ENCODE measurements at places on chromosomes 5 and 9. TPM values are rescaled to one million over a fixed set of nuclear protein-coding genes. Genes with fewer than 3 reads are reported as not detected.

The F2RL2 gene
- polyA plus RNA-seq, result 0.77 TPM

The ZDHHC11B gene
- 8.7 TPM for polyA plus RNA-seq

The IL13 gene
- polyA plus RNA-seq, result 0.12 TPM

The DCTN3 gene
- 98.7 TPM for polyA plus RNA-seq

The SERF1B gene
- polyA plus RNA-seq, result 92.7 TPM

The GAPT gene
- polyA plus RNA-seq, result 0.49 TPM

The TMEFF1 gene
- 8.5 TPM for polyA plus RNA-seq

The S100Z gene
- polyA plus RNA-seq, result not detected

The PCDHA4 gene
- polyA plus RNA-seq, result 0.81 TPM

The ESM1 gene
- 6.0 TPM for polyA plus RNA-seq

The FLT4 gene
- polyA plus RNA-seq, result 33.7 TPM

The GABRP gene
- polyA plus RNA-seq, result 2.4 TPM

GRCh38 chr5:69271376-69271775 is 36.7 kb downstream of the CDK7 start:
- no peak for DNase-seq

DNA sequence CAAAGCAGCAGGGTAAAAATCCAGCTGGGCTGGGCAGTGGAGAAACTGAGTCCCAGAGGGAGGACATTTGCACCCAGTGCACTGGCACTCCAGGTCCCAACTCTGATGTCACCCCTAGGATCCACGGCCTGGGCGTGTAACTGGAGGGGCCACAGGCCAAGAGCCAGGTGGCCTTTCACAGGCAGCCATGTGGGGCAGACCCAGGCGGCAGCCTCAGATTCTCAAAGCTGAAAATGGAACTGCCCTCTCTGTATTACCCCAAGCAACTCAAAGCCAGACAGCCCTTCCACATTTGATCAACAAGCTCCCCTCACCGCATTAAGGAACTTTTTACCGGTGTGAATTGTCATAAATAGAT is 46.7 kb downstream of the RASGEF1C start:
- DNase-seq, result no peak

DNA sequence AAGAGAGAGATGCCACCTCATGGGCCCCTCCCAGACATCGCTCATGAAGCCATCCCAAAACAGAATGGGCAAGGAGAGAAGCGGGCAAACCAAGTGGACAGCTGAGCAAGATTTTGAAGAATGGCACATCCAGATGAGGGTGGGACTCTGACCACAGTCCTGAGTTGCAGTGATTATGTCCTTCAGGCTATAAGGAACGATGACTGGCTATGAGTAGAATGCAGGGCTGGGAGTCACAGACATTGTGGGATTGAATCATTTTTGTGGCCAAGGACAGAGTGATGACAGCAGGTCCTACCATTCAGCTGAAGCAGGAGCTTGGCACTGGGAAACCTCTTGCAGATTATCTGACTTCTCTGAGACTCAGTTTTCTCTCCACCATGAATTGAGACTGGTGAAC is 245.7 kb upstream of the SLC30A5 start:
- no peak for DNase-seq

GRCh38 chr5:65803699-65804391 is 81.8 kb downstream of the NLN start:
- DNase-seq, result no peak

DNA sequence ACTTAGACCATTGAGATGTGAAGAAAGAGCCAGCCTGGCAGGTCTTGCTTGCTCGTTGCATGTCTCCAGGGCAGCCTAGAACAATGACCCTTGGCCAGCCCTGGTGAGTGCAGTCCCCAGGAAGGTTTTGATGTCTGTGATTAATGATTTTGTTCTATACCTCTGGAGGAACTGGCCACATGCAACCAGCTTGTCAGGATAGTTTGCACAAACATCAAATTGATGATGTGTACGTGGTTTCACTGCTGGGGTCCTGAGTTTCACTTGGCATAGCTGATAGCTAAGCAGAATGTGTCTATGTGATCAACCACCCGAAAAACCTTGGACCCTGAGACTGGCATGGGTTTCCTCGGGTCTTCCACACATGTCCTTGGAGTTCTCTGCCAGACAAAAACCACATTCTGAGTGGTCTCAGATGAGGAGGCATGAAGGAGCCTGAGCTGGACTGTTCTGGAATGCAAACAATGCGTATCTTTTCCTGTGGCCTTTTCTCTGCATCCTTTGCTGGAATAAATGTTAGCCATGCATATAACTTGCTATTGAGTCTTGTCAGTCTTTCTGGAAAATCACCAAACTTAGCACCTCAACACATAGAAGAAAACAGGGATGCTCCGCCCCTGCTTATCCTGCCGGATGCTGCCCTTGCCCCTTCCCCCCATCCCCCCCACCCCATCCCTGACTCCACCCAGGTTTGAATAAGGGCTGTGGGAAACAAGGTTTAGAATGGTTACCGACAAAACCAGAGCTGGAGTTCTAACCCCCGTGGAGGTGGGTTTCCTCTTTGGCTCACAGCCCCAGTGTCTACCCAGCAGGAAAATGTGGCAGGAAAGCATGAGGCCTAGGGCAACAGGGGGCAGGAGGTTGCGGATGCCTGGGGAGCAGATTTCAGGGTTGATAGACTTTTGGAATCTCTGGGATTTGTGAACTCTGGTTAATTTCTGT is 50.1 kb upstream of the ANKRD33B start:
- no peak for DNase-seq

- no peak for DNase-seq
Measured at GRCh38 chr5:79962575-79963222, 28.4 kb downstream of the MTX3 start.

GRCh38 chr9:105658351-105658750 is 3.9 kb upstream of the TAL2 start:
- no peak for DNase-seq

- no peak for DNase-seq
Measured at GRCh38 chr5:161372682-161373344, 173.7 kb downstream of the GABRB2 start.

DNA sequence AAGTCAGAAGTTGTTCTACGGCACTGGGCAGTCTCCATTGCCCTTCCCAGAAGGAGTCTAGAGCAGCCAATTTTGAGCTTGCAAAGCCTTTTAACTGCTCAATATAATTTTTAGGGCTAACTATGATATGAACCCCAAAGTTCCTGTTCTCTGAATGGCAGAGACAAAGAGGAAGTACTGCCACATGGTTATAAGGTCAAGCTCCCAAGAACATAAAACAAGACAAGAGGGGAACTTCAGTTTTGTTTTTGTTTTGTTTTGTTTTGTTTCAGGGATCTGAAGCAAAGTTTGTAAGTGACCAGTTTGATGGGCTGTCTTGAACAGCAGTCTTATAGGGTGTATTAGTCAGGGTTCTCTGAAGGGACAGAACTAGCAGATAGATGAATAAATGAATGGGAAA is 11.9 kb upstream of the SMC2 start:
- no peak for DNase-seq

DNA sequence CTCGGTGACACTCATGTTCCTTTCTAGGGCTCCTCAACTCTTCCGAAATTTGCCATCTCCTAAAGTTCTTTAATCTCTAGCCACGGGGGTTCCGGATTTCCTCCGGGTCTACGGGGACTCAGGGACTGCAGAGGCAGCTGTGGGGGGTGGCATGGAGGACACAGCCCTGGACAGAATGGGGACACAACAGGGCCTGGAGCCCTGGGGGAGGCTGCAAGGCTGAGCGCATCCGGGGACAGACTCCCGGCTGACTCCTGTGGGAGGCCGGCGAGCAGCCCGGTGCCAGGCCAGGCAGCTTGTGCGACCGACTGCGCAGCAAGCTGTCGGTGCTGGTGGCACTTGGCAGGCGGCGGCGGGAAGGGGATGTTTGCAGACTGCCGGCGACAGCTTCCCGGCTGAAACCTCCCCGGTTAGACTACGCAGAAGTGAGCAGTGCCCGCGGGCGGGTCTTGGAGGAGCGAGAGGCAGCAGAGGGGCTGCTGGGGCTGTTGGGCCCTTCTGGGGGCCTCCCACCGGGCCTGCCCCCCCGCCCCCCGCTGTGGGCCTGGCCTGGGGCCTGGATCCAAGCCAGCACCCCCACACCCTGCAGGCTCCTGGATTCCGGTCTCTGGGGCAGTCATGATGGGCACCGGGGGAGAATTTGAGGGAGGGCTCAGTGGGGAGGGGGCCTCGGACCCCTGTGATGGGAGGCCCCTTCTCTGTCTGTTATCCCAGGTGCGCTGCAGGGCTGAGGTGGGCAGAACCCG is 28.7 kb upstream of the UBAC1 start:
- DNase-seq, result no peak

GRCh38 chr5:55232985-55233928 is at the start of gene CCNO:
Gene CCNO, minus strand, starts transcription at chr5:55233608. Its CDS starts 85 bp downstream, at chr5:55233523.
- DNase-seq, result no peak

GRCh38 chr5:118597543-118597942 is 390.8 kb downstream of the DTWD2 start:
- DNase-seq, result no peak

- no peak for DNase-seq
Measured at GRCh38 chr9:92001244-92001643, 51.2 kb upstream of the ROR2 start.

DNA sequence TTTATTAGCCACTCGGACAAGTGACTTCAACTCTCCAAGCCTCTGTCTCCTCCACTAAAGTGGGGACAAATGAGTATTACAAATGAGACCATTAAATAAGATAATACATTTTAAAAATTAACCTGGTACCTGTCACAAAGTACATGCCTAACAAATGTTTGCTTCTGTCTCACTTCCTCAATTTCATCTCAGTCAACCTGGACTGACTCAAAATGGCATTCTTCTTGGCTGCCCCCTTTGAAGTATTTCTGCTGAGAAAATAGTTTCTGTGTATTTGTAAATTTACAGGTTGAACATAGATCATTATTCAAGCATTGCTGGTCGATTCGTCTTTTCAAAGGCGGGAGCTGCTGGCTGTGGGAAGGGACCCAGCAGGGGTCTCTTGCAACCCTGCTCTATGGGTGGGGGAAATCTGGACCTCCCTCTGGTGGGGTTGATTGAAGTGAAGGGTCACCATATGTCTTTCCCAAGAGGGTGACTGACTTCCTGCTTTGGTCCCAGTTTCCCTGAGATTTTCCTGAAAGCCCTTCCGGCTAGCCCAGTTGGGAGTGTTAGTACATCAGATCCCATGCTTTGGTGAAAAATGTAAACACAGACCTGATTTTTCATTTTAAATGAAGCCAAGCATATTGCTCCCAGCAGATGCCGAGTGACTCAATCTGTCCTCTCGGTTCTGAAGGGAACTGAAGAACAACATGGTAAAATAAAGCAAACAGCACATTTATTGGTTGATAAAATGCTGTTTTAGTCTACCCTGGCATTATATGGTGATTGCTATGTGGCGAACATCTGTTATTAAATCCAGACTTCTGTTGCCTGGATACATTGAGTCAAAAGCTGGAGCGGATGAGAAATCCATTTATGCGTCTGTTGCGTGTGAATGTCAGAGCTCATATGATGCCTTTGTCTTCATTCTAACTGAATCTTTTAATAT is 73.0 kb downstream of the KCNIP1 start:
- no peak for DNase-seq

GRCh38 chr9:93096811-93097382 is 880 bp downstream of the CARD19 start:
- no peak for DNase-seq

DNA sequence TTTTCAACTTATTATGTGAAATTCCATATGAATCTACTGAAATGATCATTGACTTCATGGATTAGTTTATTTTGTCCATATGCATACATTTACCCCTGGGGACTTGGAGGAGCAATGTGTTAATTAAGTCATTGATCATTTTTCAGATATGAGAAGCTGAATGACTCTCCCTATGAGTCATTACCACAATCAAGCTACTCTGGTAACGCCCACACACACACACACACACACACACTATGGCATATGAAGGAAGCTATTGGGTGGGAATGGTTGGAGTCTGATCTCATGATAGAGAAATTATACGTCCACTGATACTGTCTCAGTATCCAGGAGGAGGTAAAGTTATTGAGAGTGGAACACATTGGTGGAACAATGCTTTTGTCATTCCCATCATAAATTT is 528.9 kb downstream of the AGTPBP1 start:
- DNase-seq, result no peak

GRCh38 chr5:169356811-169357210 is 55.9 kb upstream of the SLIT3 start:
- DNase-seq, result no peak

DNA sequence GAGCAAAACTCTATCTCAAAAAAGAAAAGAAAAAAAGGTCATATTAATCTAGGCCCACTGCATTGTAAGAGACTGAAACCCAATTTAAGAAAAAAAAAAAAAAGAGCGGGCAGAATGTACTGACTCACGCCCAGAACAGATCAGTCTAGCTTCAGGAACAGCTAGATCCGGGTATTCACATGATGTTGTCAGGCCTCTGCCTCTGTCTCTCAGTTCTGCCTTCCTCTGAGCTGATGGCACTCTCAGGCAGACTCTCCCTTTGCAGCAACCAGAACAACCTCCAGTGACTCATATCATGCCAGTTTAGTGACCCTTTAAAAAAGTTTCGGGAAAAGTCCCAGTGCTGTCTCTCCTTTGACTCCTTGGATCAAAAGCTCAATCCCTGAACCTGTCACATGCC is 53.0 kb downstream of the NEURL1B start:
- no peak for DNase-seq

- no peak for DNase-seq
Measured at GRCh38 chr9:91320299-91320698, 41.4 kb downstream of the AUH start.

GRCh38 chr5:172943283-172943841 is 15.9 kb upstream of the RPL26L1 start:
- peak; percentile 84 for DNase-seq

DNA sequence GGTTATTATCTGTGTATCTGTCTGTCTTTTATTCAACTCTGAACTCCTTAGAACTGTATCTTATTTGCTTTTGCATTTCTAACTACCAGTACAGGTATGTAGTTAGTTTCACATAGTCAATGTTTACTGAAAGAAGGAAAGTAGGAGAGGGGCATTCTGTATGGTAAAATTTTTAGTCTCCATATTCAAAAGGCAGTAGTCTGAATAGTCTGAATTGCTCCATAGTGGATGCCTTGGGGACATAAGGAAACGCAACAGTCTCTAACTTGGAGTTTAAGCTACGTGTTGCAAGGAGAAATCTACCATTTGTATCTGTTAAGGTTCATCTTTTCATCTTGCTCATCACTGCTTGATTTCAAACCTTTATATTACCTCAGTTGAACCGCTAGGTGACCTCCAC is 26.2 kb downstream of the RASGRF2 start:
- no peak for DNase-seq

DNA sequence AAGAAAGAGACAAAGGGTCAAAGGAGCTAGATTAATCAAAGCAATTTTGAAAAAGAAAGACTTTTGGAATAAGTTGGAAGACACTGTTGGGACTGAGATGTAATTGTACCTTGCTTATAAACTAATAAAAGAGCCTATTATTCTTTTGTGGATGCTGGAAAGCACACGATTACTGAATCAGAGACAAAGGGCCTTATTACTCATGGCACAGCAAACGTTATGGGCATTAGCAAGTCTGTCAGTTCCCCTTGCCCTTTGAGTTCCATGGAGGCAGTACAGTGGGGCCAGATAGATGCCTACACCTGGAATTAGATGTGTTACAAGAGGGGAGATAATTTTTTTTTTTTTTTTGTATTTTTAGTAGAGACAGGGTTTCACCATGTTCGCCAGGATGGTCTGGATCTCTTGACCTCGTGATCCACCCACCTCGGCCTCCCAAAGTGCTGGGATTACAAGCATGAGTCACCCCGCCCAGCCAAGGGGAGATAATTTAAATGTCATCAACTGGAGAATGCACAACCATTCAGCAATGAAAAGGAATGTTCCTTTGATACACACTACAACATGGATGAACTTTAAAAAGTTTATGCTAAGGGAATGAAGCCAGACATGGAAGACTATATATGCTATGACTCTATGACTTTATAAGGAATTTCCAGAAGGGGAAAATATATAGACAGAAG is 128.9 kb downstream of the STARD4 start:
- DNase-seq, result no peak

Data from renal pelvis (tissue), 12 donors.